ENCODE measurements at places on chromosomes 6 and 20.

- DNase-seq = no peak
Measured at GRCh38 chr20:10404023-10404628, 29.9 kb downstream of the MKKS start.

DNA sequence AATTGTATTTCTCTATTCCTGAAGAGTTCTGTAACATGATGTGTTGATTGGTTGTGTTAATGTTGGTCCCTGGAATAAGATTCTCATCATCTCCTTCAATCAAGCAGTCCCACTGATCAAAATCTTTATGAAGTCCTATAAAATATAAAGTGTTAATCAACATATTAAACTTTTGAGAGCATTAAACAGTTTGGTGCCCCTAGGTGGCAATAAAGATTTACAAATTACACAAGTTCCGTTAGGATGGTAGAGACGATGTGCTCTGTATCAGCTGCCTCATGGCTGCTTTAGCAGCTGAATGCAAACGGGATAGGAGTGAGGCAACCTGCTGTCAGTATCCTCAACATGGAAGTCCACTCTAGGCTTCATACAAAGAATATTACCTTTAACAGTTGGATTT, 16.9 kb downstream of the TDRD6 start:
- no peak for DNase-seq

- no peak for DNase-seq
Measured at GRCh38 chr20:23655491-23656211, 17.9 kb upstream of the CST3 start.

DNA sequence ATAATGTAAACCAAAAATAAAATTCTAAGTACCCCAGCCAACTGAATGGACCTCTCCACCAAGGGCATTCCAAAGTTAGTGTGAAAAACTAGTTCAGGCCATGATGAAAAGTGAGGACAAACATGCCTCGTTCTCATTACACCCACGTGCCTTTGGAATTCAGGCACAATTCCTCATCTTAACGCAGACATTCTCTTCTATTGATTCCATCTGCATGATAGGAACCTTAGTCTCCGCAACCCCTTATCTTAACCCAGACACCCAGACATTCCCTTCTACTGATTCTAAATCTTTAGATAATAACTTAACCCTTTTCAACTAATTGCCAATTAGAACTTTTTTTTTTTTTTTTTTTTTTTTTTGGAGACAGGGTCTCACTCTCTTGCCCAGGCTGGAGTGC, 7.6 kb upstream of the SERPINB6 start:
- DNase-seq = no peak

- DNase-seq = no peak
Measured at GRCh38 chr20:21511850-21512633, 1.8 kb downstream of the NKX2-2 start.

Measured in T follicular helper cell (primary cell).